ENCODE measurements at places on chromosomes 2 and 18.

- DNase-seq = no peak
These were observed 199.4 kb downstream of the SPP2 start for GRCh38 chr2:234249873-234250272.

DNA sequence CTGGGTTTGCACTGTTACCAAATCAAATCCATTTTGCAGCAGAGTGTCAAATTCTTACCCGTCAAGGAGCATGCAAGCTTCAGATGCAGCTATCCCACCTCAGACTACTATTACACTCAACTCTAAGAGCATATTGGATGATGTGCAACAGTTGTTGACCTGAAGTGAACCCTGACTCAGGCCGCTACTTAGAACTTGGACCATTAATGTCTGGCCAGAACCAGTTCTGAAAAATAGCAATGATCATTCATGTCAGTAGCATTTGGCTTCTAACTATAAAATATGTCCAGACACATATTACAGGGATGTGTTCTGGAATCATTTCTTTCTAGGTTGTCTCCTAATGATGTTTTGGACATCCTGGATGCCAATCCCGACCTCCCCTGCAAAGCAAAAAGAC lies 135.5 kb upstream of the PKDCC start:
- DNase-seq = no peak

- DNase-seq = no peak
These were observed 180.0 kb upstream of the ACAA2 start for GRCh38 chr18:49993299-49993698.

DNA sequence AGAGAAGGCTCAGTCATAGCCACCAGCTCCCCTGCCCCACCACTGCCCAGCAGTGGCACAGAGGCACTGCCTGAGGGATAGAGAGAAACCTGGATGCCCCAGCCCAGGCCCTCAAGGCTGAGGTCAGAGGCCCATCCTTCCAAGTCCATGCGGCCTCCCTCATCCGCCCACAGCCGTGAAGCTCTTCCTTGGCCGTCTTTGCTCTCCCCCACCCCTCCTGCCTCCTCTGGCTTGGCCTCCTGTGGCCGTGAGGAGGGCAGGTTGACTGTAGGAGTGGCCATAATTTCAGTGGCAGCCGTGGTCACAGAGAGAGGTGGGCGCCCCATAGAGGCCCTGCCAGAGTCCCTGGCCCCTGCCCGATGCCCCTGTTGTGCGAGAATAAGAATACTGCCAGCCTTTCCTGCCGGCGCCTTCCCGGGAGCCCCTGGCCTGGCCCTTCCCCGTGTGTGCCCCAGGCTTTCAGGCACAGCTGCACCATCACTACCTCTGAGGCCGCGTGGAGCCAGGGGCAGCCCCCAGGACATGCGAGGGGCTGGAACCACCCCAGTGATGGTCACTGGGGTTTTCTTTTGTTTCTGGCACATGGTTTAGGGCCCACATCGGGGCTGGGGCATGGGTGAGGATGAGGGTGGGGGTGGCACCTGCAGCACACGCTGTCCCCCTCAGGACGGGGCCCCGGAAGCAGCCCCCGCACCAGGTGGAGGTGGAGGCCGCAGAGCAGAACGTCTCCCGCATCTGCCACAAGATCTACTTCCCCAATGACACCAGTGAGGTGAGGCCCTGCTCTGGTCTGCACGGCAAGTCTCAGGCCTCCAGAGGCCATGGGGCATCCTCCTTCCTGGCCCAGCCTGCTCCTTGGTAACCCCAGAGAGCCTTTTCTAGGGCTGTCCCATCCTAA lies 13.1 kb upstream of the GPR17 start:
- DNase-seq = no peak

- no peak for DNase-seq
These were observed 69.9 kb upstream of the OTOS start for GRCh38 chr2:240210198-240210965.

DNA sequence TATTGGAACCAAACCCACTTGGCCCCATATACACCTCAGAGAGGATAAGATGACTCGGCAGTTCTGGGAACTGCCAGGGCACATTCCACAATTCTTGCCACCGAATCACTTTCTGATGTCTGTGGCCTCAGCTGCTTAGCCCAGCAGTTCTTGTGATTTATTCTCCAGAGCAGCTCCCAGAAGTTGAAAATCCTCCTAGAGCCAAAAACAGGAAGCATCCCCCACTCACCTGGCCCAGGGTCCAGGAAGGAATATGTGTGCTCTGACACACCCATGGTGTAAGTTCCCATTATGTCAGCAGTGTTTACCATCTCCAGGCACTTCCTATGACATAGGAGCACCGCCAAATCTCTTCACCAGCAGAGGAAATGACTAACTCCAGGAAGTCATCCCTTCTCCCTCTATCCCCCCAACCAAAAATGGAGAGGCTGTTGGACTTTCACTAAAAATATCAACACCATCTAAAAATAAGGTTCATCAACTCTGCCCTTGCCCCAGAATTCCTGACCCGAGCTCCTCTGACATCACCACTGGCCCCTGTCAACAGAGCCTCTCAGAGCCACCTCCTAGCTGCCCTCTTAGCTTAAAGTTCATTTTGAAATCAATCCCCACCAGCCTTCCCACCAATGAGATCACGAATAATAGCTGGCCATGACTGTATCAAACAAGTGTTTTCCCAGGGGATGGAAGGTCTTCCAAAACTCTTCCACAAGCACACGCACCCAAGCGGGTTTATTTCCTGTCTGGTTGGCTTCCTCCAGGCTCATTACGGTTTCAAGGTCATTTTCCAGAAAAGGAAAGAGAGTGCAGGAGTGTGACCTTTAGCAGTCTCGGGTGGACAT lies 223.1 kb upstream of the PARD3B start:
- DNase-seq = no peak

DNA sequence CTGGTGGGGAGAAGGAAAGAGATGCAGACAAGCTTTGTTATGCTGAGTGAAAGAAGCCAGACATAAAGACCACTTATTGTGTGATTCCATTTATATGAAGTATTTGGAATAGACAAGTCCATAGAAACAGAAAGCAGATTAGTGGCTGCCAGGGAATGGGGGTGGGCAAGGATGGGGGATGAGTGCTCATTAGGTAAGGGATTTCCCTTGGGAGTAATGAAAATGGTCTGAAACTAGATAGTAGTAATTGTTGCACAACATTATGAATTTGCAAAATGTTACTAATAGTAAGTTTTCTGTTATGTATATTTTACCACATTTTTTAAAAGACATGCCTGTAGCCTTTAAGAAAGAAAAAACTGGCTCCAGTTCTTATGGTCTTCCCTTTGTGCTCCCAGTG lies 154.9 kb downstream of the LNPK start:
- DNase-seq = no peak

- DNase-seq = no peak
These were observed 417.0 kb downstream of the TXNL1 start for GRCh38 chr18:56221195-56222065.

DNA sequence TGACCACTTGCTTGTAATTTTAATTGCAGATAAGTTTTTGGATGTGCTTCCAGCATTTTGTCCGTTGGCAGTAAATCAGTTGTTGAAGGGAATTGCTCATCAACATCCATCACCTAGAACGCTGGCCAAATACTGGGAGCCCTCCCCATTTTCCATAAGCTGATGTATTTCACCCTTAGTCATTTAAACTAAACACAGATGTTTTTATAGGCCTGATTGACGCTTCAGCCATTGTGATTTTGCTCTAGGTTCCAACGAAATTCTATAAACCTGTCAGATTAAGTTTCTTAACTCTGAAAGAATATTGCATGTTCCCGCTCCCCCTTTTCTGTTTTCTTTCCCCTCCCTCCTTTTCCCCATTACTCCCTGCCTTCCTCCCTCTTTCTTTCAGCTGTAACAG lies 1.0 kb upstream of the RPRM start:
- DNase-seq = no peak

DNA sequence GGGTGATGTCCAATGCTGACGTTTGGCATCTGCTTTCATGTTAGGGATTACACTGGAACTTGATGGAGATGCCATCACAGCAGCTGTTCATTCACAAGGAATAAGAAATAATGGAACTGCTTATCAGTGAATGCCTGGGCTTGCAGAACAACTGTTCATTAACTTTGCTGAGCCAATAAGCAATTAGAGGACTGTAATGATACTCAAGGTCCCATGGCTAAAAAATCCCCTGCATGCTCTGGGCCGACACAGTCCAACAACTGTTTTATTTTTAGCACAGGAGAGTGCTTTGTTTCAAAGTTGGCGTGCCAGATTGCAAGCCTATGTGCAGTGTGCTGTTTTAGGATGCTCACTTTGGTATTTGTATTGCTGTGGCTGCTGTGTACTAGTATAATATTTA lies 408.0 kb upstream of the RGPD4 start:
- no peak for DNase-seq

DNA sequence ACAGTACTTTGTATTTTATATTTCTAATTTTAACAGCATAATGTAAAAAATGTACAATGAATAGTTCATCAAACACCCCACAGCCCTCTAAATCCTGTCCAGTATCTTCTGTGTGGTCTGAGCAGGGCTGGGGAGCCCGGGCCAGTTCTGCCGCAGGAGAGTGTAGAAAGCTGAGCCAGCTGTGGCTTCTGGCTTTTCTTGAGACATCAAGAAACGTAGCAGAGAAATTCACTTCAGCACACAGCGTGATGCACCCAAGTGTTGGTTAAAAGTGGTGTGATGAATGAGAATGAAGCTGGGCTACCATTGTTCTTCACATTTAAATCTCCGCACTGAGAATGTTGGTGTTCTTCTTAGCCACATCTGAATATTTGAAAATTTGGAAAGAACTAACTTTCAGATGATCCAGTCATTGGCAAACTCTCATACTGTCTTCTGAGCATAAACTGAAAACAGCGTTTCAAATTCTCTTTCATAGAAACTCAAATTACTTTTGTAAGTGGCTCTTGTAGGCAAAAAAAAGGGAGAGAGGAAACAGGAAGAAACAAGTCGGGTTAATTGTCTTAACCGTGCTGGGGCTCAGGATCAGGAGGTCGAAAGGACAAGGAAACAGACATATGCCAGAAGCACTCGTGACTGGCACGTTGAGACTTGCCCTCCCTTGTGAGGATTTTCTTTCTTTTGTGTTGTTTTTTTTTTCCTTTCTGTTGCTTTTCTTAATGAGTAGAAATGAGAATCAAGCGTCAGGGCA lies 23.4 kb upstream of the TMEM87B start:
- no peak for DNase-seq

DNA sequence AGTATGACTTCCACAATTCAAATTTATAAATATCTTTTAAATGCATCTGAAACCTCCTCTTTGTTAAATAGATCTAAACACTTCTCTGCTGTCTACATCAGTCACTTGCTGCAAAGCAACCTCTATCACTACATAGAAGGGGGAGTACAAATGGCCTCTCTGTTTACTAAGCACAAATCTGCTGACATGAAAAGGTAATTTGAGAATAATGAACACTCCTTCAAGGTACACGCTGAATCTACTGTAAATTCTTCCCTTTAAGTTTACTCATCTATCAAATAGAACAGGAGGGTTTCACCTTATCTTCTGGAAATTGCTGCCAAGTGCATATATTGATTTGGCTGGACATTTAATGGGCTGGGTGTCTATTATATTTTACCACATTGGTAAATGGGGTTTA lies 879.6 kb downstream of the SUCLG1 start:
- no peak for DNase-seq

- DNase-seq = no peak
These were observed 47.1 kb downstream of the SLC4A1AP start for GRCh38 chr2:27710640-27711430.

DNA sequence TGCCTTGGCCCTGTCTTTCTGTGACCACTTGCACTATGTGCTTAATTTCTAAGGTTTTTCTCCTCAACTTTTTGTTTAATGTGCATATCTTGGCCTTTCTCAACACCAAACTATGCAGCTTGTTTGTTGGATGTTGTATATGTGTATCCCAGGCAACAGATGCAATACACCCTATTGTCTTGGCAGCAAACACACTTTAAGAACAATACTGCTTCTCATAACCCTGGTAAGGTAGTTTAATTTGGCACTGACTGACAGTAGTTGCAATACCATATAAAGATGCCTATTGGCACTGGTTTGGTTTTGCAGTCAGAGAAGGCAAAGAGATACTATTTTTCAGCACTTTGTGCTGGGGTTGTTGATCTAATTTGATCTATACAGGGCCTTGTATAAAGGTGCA lies 360.7 kb upstream of the CWC22 start:
- no peak for DNase-seq

DNA sequence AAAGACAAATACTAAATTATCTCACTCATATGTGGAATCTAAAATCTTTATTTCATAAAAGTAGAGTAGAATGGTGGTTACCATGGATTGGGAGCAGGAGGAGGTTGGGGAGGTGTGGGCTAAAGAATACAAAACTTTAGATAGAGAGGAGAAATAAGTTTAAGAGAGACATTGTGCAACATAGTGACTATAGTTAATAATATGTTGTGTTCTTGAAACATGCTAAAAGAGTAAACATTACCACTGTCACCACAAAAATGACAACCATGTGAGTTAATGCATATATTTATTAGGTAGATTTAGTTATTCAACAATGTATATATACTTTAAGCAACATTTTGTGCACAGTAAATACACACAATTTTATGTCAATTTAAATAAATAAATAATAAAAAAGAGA lies 128.5 kb upstream of the COL3A1 start:
- DNase-seq = peak; percentile 13

DNA sequence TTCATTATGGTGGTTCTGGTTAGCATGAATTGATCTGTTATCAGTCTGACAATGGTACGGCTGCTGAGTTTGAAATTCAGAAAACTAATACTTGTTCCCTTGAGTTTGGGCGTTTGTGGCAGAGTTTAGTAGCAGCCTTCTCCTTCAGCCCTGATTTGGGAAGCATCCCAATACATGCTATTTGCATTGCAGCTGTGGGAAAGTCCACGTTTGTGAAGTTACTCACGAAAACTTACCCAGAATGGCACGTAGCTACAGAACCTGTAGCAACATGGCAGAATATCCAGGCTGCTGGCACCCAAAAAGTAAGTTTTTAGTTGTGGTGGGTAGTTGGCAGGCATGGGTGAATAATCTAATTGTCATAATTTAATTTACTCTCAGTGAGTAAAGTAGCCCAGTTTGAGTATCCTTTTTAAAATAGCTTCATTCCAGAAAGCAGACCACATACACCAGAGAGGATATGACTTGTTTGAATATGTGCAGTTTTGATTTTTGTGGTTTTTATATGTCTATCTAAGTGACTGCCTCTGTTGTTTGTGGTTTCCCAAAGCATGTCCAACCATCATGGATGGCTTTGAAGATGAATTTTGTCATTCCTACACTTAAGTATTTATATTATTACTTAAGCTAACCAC lies 12.2 kb downstream of the DGUOK start:
- DNase-seq = no peak

DNA sequence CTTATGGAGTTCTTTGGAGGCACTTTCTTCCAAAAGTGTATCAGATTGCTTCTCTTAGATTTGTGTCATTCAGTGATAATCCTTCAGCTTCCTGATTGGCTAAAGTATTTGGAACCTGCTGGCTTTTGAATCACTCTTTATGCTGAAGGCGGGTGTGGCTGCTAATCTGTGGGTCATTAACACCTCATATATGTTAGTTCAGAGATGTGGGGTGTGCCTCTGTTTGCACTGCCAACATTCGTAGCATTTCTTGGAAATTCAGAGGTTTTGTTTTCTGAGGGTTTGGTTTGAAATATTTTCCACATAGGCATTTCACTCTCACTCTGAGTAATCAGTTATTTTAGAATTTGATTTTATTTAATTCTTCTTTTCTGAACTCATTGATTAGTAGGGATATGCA lies 1604.4 kb upstream of the ACVR2A start:
- no peak for DNase-seq
